Activated gamma-delta T cell (primary cell): ENCODE measurements at places on chromosomes 5 and 9.

DNA sequence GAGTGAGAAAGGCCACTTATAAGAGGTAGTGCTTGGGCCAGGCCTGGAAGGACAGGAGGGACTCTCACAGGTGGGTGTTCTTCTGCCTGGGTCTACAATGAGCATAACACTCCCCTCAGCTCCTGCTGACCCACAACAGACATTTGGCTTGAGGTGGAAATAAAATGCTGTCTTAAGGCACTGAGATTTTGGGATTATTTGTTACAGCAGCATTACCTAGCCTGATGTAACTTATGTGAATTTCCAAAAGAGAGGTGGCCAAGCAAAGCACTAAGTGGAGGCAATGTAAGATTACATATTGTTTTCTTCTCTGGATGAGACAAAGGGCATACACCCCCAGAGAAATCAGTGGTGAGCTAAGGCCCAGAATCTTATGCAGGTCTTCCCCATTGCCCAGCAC, 221.5 kb downstream of the PAX5 start:
- no peak for DNase-seq

- no peak for DNase-seq
Measured at GRCh38 chr9:87054999-87055686, 107.8 kb upstream of the GAS1 start.

GRCh38 chr5:127924606-127925005, 159.0 kb upstream of the SLC12A2 start:
- no peak for DNase-seq

- no peak for DNase-seq
Measured at GRCh38 chr5:168972731-168973130, 328.2 kb downstream of the SLIT3 start.

DNA sequence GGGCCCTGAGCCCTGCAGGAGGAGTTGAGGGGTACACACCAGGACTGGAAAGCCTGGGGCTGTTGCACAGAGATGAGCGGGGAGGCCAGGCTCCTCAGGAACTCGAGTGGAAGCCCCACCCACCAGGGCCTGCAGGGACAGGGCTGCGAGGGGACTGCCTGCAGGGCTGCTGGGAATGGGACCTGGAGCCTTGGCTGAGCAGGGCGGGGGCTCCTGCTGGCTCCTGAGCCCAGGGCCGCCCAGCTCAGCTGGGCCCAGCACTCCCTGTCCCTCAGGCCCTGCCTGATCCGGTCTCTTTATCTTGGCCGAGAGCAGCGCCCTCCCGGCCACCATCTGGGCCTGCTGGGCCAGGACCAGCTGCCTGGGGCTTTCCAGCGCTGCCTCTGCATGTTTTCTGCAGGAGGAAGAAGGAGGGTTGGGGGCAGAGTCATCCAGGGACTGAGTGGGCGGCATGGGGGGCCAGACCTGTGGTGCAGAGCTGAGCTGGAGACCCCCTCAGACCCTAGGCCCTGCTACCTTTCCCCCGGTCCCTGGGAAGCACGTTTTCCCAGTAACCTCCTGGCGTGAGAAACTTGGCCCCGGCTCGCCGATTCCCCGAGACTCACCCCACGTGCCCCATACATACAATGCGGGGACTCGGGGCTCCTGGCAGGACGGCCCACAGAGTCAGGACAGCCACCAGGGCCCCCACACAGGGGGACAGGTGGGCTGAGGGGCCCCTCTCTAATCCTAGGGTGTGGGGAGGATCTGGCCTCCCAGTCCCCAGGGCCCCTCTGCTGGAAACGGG, 9.4 kb downstream of the LCN12 start:
- no peak for DNase-seq

GRCh38 chr5:158530115-158530514, 569.6 kb downstream of the EBF1 start:
- DNase-seq, result no peak

DNA sequence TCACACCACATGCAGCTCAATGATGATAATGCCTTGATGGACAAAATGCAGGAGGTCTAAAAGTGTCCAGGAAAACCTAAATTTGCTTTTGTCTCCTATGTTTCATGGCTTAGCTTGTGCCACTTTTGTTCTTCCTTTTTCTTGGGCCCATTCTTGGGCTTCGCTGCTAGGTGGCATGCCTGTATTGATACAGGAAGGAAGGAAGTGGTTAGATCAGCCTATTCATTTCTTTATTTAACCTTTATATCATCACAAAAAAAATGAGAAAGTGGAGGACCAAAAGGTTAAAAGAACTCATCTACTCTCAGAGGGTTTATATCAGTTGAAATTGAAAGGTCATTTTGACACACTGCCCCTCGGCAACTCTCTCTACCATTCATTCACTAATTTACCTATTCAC, 260.2 kb downstream of the ARHGAP26 start:
- DNase-seq, result no peak

DNA sequence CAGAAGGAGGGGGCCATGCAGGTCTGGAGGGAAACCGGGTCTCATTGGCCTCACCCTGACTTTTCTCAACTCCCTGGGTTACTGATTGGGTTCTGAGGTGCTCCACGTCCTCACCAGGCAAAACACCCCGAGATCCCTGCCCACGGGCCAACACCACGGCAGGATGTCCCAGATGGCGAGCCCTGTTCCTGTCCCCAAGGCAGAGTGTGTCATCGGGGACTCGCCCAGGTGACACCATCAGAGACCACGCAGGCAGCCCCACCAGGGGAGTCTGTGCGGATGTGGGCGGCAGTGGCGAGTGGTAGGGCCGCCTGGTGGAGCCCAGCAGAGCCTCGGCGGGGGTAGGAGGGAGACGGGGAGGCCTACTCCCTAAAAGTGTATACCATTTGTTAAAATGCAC, 59.0 kb upstream of the UBAC1 start:
- DNase-seq, result no peak

GRCh38 chr5:139094154-139095131, 103.7 kb downstream of the SIL1 start:
- no peak for DNase-seq

GRCh38 chr5:51632793-51633192, 249.5 kb downstream of the ISL1 start:
- no peak for DNase-seq

DNA sequence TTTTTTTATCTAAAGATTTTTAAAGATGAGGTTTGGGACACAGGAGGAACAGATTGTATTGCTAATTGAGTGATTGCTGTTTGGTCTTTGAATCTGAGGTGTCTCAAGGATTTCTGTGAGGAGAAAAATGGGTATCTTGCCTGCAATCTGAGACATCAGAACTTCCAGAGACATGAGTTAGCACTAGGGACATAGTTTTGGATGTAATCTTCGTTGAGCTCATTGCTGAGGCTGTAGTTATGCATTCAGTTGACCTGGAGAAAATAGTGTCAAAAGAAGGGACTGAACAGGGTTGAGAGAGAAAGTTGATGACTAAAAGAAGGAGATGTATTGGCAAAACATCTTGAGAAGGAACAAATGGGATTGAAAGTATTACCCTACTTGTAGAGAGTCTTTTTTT, 24.6 kb downstream of the C9orf85 start:
- DNase-seq, result no peak

DNA sequence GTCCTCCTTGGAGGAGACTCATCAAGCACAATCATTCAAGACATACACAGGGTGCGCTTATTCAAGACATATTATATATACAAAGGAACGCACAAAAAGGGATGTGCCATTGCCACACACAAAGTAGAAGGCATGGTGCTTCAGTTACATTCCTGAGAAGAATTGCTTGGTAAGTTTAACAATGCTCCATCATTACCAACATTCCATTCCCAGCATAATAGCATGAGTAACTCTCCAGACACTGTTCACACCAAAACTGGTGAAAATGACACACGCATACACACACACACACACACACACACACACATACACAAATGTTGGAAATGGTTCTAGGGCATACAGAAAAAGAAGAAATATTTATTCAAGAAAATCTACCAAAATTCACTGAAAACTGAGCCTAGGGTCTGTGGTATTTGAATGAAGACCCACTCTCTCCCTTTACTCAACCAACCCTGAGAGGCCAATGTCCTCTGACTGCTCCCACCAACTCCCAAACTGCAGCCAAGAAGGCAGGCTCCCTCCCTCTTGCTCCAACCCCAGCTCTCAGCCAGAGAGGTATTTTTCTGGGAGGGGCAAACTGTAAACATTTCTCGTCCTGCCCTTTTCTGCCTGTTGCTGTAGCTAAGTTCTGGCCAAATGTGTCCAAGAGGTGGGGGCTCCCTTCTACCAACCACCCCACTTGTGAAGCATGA, 19.9 kb downstream of the UGT3A1 start:
- no peak for DNase-seq

DNA sequence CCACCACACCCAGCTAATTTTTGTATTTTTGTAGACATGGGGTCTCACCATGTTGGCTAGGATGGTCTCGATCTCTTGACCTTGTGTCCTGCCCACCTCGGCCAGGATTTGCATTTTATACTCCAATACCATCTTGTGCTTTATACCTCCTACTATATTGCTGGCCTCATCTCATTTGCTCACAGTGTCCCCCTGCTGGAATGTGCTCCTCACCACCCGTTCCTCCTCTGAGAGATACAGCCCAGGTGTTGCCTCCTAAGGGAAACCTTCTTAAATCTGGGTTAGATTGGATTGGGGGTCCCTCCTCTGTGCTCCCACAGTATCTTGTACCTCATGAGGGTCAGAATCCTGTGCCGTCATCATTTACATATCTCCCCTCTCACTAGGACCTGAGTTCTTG, 131.7 kb downstream of the PAPPA start:
- no peak for DNase-seq

GRCh38 chr9:22278426-22278825, 168.2 kb upstream of the DMRTA1 start:
- no peak for DNase-seq

- DNase-seq, result no peak
Measured at GRCh38 chr5:53373451-53374158, 106.8 kb upstream of the FST start.

GRCh38 chr5:170632266-170632984, 128.6 kb downstream of the KCNIP1 start:
- no peak for DNase-seq

DNA sequence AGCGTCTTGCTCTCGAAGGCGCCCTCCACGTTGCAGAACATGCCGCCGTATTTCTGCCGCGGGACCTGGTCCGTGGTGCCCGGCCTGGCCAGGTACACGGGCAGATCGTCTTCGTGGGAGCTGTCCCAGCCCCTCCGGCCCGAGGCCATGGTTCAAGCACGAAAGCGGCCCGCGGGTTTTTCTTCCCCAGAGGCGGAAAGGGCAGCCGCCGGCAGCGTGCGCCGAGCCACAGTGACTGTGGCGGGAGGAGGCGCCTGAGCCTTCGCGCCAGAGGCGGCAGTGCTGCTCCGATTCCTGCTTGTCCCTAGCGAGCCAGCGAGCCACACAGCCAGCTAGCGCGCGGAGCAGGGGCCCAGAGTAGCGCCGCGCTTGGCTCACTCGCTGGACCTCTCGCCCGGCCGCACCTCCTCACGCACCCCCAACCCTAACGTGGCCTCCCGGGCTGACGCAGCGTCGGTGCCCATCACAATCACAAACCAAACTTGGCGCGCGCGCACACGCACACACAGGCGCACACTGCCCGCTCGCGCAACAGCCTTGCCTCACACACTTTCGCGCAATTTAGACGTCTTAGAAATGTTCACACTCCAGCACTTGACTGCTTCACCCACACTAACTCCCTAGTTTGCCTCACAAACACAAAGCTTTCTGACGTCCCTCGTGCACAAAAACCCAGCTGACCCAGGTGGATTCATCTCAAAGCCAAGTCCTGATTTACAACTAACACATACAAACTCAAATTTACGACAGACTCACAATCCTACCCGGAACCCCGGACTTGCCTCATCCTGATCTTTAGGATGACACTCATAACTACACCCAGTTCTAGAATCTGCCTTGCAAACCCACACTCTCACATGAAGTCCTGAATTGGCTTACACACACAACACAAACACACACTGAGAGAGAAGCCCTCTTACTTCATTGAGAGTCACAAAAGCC, at the start of gene DPYSL3:
Gene DPYSL3, minus strand, starts transcription at position 359 of the 942 bp plus-strand sequence. Its CDS starts 210 bp downstream, at position 149.
- no peak for DNase-seq

- DNase-seq, result no peak
Measured at GRCh38 chr5:96067251-96067650, 105.6 kb upstream of the ELL2 start.

- no peak for DNase-seq
Measured at GRCh38 chr5:148151872-148152271, 16.5 kb upstream of the SPINK14 start.

- DNase-seq, result no peak
Measured at GRCh38 chr5:179290681-179291540, 54.4 kb downstream of the ADAMTS2 start.

- DNase-seq, result no peak
Measured at GRCh38 chr5:178622679-178623247, 4.1 kb downstream of the CLK4 start.

GRCh38 chr9:98442541-98442940, 187.1 kb upstream of the TBC1D2 start:
- DNase-seq, result no peak

- no peak for DNase-seq
Measured at GRCh38 chr9:96417661-96418082, 498 bp downstream of the ZNF367 start.

GRCh38 chr5:180340856-180341255, 12.3 kb downstream of the GFPT2 start:
- no peak for DNase-seq

DNA sequence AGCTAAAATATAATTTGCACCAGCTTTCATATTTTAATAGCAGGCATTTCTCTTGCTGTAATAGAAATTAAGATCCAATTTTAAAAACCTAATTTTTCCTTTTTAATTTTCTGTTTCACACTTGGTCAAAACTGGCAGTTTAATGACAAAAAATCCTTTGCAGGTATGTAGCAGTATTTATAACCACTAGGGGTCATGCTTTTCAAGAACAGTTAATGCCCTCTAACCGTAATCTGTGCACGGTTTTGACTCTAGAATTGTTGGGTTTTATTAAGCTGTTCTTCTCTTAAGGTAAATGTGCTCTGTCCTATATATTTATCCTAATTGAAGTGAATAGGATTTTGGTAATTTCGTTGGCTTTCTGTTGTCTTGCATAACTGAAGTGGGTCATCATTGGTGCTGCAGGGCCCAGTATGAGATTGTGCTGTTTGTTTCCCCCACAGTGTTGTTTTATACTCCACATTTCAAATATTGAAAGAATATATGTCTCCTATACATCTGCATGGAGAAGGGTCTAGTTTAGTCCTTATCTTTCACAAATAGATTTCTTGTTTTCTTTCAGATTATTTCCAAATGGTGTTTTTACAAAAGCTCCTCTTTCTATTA, 107.4 kb downstream of the SCAMP1 start:
- DNase-seq, result no peak

DNA sequence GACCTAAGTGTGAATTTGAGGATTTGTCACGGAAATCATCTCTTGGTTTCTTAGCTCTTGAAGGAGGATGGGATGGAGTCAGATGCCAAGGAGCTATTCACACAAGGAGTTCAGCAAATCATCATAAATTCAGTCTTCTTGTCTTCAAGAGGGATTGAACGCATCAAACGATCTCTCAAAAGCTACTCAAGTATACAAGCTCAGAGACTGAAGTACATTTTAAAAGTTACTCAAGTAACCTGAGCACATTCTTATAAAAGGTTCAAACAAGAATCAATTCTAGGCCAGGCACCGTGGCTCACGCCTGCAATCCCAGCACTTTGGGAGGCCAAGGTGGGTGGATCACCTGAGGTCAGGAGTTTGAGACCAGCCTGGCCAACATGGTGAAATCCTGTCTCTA, 21.1 kb upstream of the GOLPH3 start:
- DNase-seq, result no peak

GRCh38 chr5:149820536-149821510, 90.7 kb downstream of the PPARGC1B start:
- DNase-seq, result no peak

- no peak for DNase-seq
Measured at GRCh38 chr5:168316139-168316578, 24.7 kb downstream of the WWC1 start.
